ENCODE measurements at places on chromosomes 3 and 15.

DNA sequence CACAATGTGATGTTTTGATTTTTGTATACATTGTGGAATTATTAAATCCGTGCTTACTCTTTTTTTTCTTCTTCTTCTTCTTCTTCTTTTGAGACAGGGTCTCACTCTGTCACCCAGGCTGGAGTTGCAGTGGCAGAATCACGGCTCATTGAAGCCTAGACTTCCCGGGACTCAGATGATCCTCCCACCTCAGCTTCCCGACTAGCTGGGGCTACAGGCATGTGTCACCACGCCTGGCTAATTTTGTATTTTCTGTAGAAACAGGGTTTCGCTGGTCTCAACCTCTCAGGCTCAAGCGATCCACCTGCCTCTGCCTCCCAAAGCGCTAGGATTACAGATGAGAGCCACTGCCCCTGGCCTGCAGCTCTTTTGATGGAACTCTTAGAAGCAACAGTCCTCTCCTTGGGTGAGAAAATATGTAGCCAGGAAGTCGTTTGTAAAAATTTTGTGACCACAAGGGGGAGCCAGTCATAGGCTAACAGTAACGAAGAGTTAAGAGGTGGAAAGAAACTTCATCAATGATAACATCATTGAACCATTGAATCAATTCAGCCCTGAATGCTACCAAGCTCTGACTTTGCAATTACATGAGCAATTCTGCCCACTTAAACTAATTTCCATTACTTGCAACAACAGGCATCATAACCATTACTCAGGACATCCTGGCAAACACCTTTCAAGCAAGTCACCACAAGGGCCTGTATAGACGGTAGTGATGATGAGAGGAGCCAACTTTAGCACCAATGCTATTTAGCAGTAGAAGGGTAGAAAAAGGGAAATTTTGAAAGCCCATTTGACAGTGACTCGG lies 16.7 kb upstream of the CMTM7 start:
- DNase-seq: peak; percentile 89

GRCh38 chr3:129439226-129439816 lies 427 bp downstream of the MBD4 start:
- peak; percentile 33 for DNase-seq

DNA sequence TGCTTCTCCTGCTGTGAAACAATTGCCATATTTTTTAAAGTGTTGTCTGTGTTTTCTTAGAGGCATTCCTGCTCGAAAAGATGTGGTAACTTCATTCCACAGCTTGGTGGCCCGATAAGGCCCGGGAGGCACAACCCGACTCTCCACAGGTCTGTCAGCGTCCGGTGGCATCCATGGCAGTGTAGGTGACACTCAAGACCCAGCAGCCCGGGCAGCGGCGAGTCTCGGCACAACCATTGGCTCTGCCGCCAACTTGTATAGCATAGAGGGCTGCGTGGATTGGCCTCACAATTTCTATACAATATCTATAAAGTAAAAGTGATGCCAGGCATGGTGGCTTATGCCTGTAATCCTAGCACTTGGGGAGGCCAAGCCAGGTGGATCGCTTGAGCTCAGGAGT lies 262.3 kb upstream of the CHRNA7 start:
- no peak for DNase-seq

DNA sequence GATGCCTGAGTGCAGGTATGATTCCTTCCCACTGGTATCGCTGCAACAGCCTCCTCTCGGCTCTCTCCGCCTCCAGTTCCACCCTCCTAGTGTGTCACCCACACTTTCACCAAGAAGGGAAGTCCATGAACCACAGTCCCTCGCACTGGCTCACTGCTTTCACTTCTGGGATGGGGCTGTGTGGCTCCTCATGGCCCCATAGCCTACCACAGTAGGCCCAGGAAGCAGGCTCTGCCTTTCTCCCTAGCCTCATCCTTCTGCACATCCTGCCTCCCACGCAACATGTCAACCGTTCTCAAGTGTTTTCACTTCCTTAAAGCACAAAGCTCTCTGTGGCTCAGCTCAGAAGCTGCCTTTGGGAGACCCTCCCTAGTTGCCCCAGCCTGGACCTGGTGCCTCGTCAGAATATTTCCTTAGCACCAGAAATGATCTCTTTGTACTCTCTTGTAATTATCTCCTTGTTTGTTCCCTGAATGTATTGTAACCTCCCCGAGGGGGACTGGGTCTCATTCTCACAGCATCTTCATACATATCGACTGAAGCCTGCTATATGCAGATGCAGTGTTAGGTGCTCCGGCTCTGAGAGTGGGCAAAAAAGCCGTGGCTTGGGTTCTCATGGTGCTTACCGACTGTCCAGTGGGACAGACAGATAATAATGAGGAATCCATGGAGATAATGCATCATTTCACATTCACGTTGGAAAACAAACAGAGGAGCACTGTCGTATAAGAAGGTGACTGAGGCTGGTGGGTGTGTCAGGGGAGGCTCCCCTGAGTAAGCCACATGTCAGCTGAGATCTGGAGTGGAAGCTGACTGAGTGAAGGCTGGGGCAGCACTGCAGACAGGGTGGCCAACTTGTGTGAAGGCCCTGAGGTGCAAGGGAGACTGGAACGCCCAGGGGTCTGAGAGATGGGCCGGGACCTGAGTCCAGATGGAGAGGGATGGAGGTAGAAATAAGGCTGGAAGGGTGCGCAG lies 107.1 kb downstream of the DGKG start:
- DNase-seq: no peak

DNA sequence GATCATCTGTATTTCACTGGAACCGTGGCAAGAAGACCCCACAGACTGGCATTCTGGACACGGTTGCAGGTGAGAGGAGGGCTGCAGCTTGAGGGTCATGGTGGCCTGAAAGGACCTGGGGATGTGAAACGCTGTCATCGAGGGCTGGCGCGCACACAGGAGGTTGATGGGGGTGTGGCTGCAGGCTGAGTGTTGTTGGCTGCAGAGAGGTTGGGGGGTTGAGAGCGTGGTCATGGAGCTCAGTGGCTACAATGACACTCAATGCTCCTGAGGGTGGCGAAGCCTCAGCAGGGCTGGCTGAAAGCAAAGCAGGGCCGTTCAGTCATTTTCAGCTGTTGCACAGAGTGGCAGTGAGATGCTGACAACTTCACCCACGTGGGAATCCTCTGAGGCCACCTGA lies 21.0 kb downstream of the CPN2 start:
- DNase-seq: no peak

- peak; percentile 63 for DNase-seq
Measured at GRCh38 chr3:147404800-147405230, 1.5 kb downstream of the ZIC4 start.

DNA sequence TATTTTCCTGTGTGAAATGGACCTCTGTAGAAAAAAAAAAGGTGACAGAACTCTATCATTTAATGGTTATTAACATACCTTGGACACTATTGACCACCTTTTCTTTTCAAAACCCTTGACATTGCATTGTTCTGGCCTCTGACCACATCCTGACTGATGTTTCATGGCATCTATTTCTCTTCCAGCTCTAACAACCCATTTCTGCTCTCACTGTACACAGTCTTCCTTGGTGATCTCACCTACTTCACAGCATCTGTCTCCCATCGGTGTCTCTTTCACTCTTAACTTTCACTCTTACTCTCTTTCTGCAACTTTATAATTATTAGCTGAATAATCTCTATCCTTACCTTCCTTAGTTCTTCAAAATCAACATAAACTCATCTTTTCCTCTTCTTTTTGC lies 217.4 kb upstream of the CD96 start:
- no peak for DNase-seq

DNA sequence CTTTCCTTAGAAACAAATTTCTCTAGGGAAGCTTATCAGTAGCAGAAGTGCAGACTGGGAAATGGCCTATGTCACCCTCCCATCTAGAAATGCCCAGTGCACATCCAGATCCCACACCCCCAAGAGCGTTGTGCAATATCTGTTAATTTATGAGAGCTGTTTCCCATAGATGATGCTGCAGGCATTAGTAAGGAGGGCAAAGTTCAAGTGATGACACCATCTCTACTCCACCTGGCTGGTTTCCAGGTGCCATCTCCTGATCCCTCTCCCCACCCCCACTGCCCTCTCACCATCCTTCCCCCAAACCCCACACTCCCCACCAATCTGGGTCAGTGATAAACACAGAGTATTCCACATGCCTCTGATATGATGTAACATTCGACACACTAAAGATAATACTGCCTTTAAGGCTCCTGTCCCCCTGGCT lies 39.4 kb downstream of the AGTR1 start:
- no peak for DNase-seq

GRCh38 chr3:116233711-116234357 lies 211.5 kb downstream of the LSAMP start:
- no peak for DNase-seq

DNA sequence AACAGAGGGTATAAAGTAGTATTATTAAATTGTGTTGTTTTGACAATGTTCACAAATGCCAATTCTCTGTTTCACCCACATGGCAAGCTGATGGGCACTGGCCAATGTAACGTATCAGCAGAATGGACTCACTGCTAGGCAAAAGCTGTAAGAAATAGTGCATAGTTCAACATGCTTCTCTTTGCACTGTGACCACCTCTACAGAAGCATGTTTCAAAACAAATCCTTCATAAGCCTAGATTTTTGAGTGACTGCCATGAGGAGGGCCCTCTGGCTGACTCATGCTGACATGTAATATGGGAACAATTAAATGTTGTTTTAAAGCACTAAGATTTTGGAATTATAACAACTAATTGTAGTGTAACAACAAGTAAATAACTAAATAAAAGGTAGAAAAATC lies 3.2 kb downstream of the GBE1 start:
- no peak for DNase-seq

DNA sequence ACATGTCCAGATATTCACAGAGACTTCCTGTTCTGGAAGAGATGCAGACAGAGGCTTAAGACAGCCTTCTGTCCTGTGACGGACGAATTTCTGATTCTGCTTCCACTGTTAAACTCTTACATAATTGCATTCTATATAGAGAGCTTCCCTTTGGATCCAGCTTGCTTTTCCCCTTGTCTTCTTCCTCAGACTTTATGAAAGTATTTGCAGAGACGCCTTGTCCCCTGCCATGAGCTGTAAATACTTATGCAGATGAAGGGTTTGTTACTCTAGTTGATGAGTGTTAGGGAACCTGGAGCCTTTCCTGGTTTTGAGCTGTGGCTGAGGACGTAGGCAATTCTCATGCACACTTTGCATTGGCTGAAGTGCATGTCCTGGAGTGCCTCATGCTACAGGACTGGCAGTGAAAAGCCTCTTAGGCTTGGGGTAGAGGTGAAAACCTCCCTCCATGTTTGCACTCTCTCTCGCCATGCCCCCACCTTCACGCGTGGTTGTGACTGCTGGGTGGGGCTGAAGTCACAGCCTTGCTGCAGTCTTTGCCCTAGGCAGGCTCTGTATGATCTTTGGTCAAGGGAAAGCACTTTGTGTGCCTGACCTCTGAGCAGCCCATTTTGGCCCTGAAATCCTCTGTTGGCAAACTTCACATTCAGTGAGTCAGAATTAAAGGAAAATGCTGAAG lies 286.6 kb downstream of the PTPRG start:
- DNase-seq: peak; percentile 48

- peak; percentile 6 for DNase-seq
Measured at GRCh38 chr15:79897701-79898113, 893 bp upstream of the MTHFS start.

DNA sequence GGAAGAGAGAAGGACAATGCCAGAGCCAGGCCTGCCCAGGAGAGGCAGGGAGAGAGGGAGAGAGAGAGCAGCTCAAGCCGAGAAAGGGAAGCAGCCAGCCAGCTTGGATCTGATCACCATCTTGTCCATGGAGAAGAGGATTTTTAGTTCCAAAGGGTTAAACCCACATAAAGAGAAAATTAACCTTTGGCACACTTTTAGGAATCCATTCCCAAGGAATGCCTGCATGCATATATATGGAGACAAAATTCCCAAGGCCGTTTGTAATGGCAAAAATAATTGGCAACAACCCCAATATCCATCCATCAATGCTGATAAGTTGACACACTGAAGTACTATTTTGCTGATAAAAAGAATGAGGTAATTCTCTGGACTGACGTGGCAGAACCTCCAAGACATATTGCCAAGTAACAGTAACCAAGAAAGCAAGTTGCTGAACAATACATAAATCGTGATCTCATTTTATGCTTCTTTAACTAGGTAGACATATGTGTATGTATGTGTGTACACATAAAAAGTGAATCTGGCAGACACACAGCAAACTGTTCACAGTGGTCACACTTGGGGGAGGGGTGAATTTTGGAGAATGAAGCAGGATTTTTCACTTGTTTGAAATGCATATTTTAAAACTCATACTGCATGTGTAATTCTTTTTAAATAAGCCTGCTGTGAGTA lies 7.5 kb upstream of the STRA6 start:
- no peak for DNase-seq

- DNase-seq: no peak
Measured at GRCh38 chr3:114538211-114538610, 244.4 kb downstream of the TIGIT start.

GRCh38 chr3:29281344-29282241 lies 722 bp downstream of the RBMS3 start:
- no peak for DNase-seq

DNA sequence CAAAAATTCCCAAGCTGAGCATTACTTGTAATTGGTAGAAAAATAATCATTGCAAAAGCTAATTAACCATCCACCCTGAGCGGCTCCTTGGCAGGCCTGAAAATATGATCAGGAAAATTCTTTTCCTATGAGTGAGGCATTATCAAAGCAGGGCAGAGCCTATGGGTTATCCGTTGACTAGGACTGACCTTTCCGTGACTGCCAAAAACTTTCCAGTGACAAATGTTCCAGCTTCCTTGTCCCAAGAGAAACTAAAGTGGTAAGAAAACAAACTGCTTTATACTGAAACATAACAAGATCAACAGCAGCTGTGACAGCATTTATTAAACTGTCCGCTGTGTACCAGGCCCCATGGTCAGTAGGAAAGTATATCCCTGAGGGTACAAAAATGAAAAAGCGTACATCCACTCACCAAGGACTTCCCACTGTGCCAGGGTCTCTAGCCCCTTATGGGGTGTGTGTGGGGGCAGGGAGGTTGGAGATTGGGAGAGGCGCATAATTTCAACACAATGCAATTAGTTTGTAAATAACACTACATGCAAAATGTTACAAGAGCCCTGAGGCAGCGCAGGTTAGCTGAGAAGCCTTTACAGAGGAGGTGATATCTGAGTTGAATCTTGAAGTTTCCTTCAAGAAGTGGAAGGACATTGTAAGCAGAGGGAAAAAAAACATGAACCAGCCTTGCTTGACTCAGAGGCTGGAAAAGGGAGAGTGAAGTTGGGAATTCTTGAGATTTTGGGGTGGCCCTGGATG lies 8.5 kb downstream of the LIPC start:
- DNase-seq: no peak

DNA sequence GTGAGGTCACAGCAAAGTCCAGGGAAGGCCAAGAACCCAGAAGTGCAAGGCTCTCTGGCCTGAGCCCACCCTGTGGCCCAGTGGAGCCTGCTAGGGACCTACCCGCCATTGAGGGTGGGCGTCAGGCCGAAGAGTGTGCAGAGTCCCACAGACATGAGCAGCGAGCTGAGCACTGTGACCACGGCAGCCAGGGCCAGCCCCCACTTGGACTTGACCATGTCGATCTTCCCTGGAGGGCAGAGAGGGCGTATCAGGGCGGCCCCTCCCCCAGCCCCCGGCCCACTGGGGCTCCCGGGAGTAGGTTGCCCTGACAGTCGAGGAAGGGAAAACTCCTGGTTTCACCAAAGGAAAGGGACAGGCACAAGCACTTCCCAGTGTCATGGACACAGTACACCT lies 44.6 kb downstream of the PTPN23 start:
- no peak for DNase-seq

- DNase-seq: no peak
Measured at GRCh38 chr3:70779296-70779695, 466.9 kb upstream of the MDFIC2 start.

GRCh38 chr3:196712514-196713413 lies 587 bp downstream of the PIGX start:
- DNase-seq: peak; percentile 55

- DNase-seq: no peak
Measured at GRCh38 chr3:55702822-55703221, 215.7 kb upstream of the WNT5A start.
